ENCODE measurements at places on chromosomes 2 and 18. TPM values are rescaled to one million over a fixed set of nuclear protein-coding genes. Genes with fewer than 3 reads are reported as not detected.

ANKRD29 gene
- not detected for total RNA-seq

UGT1A5 gene
- not detected for total RNA-seq

ABCG5 gene
- not detected for total RNA-seq

DNAH7 gene
- not detected for total RNA-seq

SERPINB11 gene
- not detected for total RNA-seq

PTPRN gene
- 0.16 TPM for total RNA-seq

MTHFD2 gene
- total RNA-seq: 164 TPM

- DNase-seq: no peak
Observed at GRCh38 chr2:152434395-152435182, 99.6 kb downstream of the FMNL2 start.

- DNase-seq: peak; percentile 57
Observed at GRCh38 chr2:176931588-176932563, 280.7 kb upstream of the HNRNPA3 start.

- DNase-seq: no peak
Observed at GRCh38 chr2:233453916-233454315, 99.6 kb downstream of the DGKD start.

GRCh38 chr2:197786010-197786877 lies 1.1 kb upstream of the BOLL start:
- DNase-seq: peak; percentile 69

DNA sequence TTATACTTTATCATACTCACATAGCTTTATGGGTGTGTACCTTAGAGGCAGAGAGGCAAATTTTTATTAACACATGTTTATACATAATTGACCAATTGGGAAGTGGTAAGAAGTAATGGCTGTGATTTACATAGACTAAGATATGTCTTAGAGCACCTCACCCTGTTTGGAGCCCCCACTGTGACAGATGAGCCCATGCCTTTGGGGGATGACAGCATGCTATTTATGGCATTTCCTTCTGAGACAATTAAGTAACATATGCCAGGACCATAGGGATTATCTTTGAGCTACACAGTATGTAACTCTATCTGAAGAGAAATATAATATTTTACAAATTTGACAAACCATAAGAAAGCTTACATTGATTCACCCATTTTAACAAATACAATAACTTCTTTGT lies 1655.3 kb upstream of the ACVR2A start:
- DNase-seq: no peak

DNA sequence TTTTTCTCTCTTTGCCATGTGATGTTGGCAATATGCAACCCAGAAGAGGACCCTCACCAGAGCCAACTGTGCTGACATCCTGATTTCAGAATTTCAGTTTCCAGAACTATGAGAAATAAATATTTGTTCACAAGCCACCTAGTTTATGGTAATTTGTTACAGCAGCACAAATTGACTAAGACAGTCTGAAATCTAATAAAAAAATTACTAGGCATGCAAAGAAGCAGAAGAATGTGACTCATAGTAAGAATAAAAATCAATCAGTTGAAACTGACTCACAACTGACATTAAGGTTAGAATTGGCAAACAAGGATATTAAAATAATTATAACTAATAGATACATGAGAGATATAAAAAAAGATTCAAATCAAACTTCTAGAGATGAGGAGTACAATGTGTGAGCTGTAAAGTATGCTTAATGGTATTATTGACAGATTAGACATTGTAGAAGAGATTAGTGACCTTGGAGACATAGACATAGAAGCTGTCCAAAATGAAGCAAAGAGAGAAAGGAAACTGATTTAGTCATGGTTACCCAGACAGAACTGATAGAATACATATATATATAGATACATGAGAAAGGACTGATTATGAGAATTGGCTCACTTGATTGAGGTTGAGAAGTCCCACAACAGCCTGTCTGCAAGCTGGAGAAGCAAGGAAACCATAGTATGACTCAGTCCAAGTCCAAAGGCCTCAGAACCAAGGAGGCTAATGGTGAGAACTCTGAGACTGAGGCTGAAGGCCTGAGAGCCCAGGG lies 27.8 kb upstream of the TTC39C start:
- no peak for DNase-seq

GRCh38 chr2:95012881-95013550 lies 12.5 kb upstream of the MAL start:
- DNase-seq: no peak

GRCh38 chr2:113098041-113098440 lies 29.4 kb upstream of the IL1RN start:
- DNase-seq: no peak

DNA sequence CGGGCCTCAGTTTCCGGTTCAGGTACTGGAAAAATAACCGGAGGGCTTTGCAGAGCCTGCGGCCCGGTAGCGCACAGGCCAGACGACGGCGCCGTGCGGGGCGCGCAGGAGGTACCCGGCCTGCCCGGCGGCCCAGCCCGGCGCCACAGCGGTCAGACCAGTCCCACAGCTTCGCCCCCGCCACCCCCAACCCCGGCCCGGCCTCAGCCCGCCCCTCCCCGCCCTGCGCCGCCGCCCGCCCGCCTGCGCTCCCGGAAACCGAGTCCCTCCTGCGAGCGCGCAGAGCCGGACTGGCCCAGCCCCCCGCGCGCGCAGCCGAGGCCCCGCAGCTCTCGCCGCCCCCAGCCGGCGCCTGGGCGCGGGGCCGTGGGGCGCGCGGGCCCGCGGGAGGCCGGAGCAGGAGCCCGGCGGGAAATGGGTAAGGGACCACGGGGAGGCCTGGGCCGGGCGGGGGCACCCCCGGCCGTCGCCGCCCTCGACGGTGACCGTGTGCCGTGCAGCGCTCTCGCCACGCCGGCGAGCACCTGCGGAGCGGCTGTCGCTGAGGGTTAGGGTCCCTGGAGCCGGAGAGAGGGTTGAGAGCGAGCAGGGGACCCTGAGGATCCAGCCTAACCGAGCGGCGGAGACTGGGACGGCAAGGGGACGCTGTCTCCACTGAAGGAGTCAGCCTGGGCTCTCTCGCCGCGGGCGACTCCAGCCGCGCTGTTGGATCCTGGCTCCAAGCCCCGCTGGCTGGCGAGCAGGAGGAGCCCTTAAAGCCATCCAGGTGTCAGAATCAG lies 16.5 kb upstream of the PSD4 start:
- DNase-seq: peak; percentile 61

GRCh38 chr2:13413989-13414388 lies 697.3 kb downstream of the TRIB2 start:
- no peak for DNase-seq

Data from activated CD8-positive, alpha-beta T cell treated with anti-CD3 and anti-CD28 coated beads, Interleukin-2, amount 10 ng/mL, durations not matched to agents 7 days and 5 days (primary cell).